Pancreas (tissue), 10 donors: ENCODE measurements at places on chromosomes 3 and 15.

DNA sequence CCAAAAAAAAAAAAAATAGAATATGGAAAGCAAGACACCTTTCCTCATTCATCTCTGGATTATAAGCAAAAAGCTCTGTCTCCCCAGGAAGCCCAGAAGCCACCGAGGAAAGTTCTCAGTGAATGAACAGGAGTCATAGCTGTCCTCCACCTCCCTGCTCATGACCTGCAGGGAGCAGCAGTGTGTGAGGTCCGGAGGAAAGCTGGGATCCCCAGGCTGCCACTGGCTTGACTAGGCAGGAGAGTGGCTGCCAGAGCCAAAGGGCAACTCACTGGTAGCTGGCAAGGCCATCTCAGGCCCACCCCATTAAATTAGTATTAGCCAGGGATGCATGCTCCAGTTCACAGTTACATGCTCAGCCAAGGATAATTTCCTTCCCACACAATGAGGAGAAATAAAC lies 191.6 kb upstream of the STT3B start:
- no peak for DNase-seq

DNA sequence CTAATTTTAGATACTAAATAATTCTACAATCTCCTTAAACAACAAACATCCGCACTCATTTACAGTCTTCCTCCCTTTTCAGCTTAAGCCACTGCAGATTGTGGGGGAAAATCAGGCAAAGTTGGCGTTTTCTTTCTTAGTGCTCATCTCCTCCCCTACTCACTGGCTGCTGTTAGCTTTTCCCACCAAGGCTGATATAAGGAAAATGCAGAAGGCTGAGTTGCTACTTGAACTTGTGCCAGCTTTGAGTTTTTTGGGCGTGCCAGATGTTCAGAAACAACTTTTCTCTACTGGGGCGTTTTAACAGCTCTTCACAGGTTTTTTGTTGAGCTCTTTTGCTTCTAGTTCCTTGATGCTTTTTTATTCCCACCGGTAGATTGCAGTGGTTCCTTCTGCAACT lies 222.0 kb downstream of the PYDC2 start:
- no peak for DNase-seq

DNA sequence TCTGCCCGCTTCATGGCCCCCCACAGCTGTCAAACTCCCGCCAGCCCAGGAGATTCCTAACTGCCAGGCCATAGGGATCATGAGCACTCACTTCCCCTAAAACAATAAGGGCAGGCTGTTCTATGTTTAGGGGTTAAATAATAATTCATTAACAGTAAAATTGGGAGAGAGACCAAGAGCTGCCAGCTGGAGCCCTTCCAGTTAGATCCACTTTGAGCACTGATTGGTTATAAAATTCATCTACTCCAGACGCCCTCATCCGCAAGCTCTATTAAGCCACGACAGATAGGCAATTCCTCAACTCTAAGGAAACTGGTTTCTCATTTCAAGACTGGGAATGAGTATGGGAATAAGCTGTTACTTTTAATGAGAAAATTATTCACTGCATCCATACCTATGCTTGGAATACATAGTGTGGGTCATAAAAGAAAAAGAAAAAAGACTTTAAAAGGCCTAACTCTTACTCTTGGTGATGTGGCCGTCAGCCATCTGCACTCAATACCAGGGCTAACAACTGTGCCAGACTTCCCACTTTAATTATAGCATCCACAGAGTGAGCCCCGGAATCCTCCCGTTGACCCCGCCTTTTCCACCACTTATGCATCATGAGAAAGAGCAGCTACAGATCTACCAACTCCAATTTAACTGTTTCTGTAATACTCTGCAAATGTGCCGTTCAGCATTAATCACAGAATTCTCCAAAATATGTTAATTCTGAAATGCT lies 44.5 kb downstream of the IL17RD start:
- no peak for DNase-seq

GRCh38 chr3:126473292-126474168 lies 2.2 kb downstream of the ZXDC start:
- DNase-seq: no peak

DNA sequence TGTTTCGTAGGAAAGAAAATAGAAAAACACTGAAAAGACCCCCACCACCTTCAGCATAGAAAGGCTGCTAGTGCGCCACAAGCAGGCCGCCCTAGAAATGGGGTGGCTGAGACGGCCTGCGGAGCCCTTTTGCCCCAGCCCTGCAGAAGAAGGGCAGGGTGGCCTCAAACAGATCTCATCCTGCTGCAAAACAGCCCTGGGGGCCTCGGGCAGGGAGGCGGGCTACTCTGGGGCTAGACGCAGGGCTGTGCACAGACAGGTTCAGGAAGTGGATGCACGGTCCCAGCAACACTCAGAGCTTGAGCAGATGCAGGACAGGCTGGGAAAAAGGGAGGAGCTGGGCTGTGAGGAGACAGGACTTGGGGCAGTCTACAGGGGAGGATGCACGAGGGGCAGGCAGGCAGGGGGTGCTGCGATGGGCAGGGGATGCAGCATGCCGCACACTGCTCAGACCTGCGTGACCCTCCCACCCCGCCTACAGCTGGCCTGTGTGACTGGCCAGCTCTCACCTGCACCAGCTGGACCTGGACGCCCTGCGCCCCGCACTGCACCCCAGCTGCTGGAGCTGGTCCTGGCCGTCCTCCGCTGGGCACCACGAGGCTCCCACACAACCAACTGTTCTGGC lies 34.3 kb downstream of the ZXDC start:
- DNase-seq: no peak
